DMS53 (cell line): ENCODE measurements at places on chromosomes 16 and 17.
A peak's percentile ranks its signal among the peaks of the same experiment; 100 is the strongest.

DNA sequence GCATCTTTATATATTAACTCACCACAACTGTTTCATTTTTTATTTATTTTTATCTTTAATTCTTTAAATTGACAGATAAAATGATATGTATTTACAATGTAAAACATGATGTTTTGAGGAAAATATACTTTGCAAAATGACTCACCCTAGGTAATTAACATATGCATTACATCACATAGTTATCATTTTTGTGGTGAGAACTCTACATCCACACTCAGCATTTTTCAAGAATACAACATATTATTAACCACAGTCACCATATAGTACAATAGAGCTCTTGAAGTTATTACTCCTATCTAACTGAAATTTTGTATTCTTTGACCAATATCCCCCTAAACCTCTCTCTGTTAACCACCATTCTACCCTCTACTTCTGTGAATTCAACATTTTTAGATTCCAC lies 194.7 kb upstream of the KIF2B start:
- no peak for DNase-seq

DNA sequence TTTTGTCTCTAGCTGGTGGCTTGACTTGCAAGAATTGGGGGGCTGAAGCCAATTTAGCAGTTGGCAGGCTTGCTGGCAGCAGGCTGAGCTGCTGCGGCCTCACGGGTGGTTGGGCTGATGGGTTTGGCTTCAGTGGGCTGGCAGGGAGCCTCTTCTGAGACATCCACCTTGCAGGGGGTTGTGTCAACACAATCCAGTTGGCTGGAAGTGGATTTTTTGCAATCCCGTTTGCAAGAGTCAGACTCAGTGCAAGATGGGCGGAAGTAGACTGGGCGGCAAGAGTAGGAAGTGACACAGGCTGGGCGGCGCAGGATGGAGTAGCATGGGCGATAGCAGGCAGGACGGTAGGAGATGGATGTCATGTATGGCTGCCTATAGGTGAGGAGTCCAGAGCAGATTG lies 1.5 kb downstream of the KRTAP16-1 start:
- no peak for DNase-seq

DNA sequence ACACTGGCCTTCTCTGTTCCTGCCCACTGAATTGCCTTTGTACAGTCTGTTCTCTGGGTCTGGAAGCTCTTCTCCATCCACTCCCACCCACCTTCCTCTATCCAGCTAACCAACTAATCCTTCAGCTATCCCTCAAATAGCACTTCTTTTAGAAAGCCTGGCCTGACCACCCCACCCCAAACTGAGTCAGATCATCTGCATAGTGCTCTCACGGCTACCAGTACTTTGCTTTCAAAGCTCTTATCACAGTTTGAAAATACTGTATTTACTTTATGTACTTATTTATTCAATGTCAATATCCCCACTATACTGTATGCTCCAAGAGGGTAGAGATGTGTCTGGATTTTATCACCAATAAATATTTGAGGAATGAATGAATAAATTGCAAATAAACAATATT lies 4.5 kb upstream of the CLDN7 start:
- DNase-seq = peak; percentile 43

- no peak for DNase-seq
Measured at GRCh38 chr17:21140911-21141310, 14.1 kb downstream of the DHRS7B start.

DNA sequence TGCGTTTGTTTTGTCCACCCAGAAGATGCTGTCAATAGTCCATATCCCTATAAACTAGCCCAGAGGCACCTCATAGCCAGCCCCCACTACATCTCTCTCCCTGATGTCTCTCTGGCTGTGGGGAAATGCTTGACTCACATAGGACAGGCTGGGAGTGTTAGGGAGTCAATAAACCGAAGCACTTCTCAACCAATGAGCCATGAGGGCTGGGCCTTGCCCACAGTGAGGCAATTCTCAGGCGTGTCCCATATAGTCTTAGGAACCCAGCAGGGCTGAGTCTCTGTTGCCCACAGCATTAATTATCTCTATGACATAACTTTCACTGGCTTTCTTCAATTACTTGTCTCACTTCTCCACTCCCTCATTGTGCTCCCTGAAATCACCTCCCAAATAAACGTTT lies 387.3 kb upstream of the CDH11 start:
- DNase-seq = no peak

- DNase-seq = no peak
Measured at GRCh38 chr17:38857271-38857670, 3.8 kb upstream of the RPL23 start.

- peak; percentile 72 for DNase-seq
Measured at GRCh38 chr17:79082311-79083190, 7.9 kb downstream of the ENGASE start.

DNA sequence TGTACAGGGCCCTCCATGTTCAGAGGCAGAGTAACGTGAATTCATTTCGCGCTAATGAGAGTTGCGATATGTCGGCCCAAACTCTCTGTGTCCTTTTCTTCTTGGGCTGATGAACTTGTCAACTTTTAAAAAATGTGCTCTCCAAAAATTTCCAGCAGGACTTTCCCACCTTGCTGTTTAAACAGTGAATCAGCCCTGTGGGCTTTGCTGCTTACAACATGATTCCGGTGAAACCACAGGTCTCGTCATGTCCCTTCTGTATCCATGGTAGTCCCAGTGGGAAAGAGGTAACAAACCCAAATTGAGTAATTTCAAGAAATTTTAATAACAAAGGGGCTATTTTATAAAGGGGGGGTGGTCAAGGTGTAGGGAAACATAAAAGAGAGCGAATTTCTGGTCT lies 612.9 kb downstream of the MAF start:
- no peak for DNase-seq

- DNase-seq = peak; percentile 62
Measured at GRCh38 chr17:74960570-74961342, 11.8 kb downstream of the HID1 start.

DNA sequence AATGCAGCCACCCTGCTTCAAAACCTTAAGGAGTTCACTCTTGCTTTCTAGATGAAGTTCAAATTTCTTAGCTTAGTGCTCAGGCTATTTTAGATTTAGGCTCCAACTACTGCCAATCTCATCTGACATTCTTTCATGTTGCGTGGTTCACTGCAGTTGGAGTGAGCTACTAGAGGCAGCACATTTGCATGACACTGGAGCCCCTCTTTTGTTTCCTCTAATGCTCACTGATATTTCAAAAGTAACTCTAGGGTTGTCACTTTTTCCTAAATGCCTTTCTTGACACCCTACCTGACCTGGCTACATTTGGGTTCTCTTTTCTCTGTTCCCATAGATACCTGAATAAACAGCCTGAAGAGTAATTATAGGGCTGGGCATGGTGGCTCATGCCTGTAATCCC lies 586.5 kb upstream of the GOT2 start:
- no peak for DNase-seq

DNA sequence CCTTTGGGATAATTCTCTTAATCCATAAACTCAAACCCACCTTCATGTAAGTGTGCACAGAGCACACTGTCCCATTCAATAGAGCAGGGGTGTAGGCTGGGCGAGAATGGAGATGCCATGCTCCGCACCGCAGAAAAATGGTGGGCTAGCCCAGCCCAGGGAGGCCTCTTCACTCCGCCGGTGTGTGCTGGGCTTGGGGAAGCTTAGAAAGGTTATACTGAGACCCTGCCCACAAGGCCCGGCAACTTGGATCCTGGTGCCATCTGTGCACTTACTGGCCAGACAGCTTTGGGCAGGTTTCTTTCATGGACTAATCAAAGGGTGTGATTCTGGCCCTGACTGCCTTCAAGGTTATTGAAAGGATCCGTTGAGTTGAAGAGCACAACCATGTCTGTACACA lies 3.7 kb upstream of the STAT5A start:
- DNase-seq = no peak

DNA sequence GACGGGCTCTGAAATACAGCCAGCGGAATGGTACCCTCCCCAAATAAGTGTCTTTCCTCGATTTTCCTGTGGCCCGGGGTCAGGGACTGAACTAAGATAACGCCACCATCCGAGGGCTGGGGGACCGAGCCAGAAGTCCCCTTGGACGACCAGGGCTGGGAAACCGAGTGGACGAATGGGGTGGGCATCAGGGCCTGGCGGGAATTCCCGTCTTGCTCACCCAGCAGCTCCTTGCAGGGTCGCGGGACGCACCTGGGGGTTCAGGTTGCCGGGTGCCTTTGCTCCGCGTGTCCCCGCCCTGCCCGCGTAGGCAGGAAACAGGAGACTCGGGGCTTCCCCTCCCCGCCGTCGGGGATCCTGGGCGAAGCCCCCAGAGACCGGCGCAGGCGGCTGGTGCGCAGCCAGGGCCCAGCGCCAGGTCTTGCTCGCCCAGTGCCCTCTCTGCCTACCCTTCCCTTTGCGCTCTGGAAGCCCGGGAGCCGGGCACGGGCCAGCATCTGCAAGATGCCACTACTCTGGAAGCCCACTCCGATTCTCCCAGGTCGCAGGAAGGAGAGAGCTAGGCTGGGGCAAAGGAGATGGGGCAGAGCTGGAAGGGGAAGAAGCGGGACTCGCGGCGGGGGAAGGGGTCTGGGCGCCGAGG lies 665 bp upstream of the GRIN2C start:
- peak; percentile 50 for DNase-seq

GRCh38 chr17:67139784-67140665 lies 95.7 kb downstream of the CACNG1 start:
- DNase-seq = peak; percentile 6

GRCh38 chr17:17874478-17874877 lies 37.7 kb upstream of the SREBF1 start:
- DNase-seq = peak; percentile 6

DNA sequence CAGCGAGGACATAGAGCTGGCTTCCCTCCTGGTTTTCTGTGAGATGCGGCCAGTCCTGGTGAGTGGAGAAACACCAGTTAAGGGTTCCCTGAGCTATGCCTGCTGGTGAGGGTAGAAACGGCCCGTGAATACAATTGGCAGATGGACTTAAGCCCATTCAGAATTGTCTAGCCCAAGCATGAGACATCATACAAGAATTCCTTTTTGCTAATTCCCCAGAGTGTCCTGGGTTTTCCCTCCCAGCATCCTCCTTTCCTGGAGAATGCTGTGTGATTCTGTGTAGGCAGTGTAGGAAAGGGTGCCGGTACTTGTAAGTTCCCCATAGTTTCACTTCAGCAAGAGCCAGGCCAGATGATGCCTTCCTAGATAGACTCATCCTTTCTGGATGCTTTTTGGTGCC lies 65.1 kb downstream of the SDR42E1 start:
- no peak for DNase-seq

DNA sequence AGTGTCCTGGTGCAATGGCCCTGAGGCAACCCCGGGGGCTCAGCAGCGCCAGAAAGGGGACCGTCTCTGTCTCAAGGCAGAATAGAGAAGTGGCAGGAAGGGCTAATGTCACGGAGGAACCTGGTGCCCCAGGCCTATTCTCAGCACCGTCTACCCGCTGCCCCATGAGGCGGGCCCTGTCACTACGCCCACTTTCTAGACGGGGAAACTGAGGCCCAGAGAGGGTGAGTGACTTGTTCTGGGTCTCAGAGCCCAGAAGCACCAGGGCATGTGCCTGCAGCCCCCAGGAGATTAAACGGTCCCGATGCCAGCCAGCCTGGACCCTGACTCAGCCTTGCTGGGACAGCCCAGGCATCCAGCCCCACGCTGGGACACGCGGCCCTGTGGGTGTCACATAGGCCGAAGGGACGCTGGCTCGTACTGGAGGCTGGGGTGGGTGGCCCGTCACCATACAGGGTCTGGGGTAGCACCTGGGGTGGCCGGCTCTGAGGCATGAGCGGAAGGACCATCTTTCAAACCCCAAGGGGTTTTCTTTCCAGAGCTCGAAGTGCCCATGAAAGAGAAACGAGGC lies 40.2 kb upstream of the PABPN1L start:
- DNase-seq = no peak

DNA sequence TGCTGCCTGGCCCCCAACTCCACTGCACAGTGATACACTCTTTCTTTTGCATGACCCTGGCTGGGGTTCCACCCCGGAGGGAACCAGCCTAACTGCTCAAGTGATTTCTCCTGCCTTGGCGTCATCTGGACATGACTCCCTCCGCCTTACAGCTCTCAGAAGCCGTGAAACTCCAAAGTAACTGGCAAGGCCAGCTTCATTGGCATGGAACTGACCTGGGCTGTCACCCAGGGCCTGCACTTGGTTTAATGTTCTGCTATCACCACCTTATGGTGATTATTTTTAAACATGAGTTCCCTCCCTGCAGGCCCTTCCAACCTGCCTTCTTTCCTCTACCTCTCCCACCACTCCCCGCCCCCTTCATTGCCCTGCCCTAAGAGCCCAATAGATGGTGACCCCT lies 139.7 kb upstream of the CDH5 start:
- no peak for DNase-seq

DNA sequence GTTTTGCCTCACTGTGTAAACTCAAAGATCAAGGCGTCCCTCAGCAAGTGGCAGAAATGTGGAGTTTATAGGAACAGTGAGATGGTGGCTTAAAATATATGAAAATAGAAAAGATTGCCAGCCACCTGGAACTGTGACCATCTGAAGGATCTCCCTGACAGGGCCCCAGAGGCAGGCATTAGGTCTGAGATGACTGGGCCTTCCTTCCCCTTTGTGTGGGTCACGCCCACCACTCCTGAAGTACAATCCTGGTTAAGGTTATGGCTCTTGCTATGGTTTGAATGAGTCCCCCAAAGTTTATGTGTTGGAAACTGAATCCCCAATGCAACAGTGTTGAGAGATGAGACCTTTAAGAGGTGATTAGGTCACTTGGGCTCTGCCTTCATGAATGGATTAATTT lies 6.4 kb downstream of the ST6GALNAC2 start:
- no peak for DNase-seq
